Placental epithelial cell (primary cell): ENCODE measurements at places on chromosomes 12 and 14. TPM values are rescaled to one million over a fixed set of nuclear protein-coding genes. Genes with fewer than 3 reads are reported as not detected.

The SLC5A8 gene
- not detected in 2 replicates for total RNA-seq

The KCNK13 gene
- 0.11 and 0.39 TPM in 2 replicates for total RNA-seq

The KCNH3 gene
- total RNA-seq, result 0.22 TPM in 1 of 2 replicates, not detected in the other

The NKX2-1 gene
- not detected in 2 replicates for total RNA-seq

The ADAM21 gene
- under 0.01 and 0.43 TPM in 2 replicates for total RNA-seq

The TROAP gene
- 2.7 and 7.6 TPM in 2 replicates for total RNA-seq

The CD163 gene
- total RNA-seq, result not detected in 2 replicates

The NAV3 gene
- 1.2 and 8.6 TPM in 2 replicates for total RNA-seq

The KRT3 gene
- total RNA-seq, result not detected in 2 replicates

The BCL11B gene
- total RNA-seq, result 1.4 and 2.0 TPM in 2 replicates

The TOMM20L gene
- total RNA-seq, result not detected in 2 replicates

The DNAJC22 gene
- total RNA-seq, result under 0.01 and 0.79 TPM in 2 replicates

The POTEM gene
- not detected in 2 replicates for total RNA-seq

The LRRIQ1 gene
- total RNA-seq, result under 0.01 and 0.43 TPM in 2 replicates

The CLEC6A gene
- not detected in 2 replicates for total RNA-seq

The TESPA1 gene
- not detected in 2 replicates for total RNA-seq

The ATXN3 gene
- 25.5 and 25.9 TPM in 2 replicates for total RNA-seq

The TBX3 gene
- total RNA-seq, result 1.2 and 2.1 TPM in 2 replicates

The ACAD10 gene
- total RNA-seq, result 16.2 and 32.2 TPM in 2 replicates

The MSI1 gene
- 0.39 TPM in 1 of 2 replicates, not detected in the other for total RNA-seq

The NRDE2 gene
- 10.1 and 13.3 TPM in 2 replicates for total RNA-seq

The C12orf54 gene
- not detected in 2 replicates for total RNA-seq

The KRT1 gene
- total RNA-seq, result not detected in 2 replicates

The LRIG3 gene
- 4.3 and 9.0 TPM in 2 replicates for total RNA-seq

The TEX52 gene
- total RNA-seq, result not detected in 2 replicates

The PLXNC1 gene
- total RNA-seq, result 0.11 and 0.39 TPM in 2 replicates

The PZP gene
- not detected in 2 replicates for total RNA-seq

The ABHD12B gene
- total RNA-seq, result not detected in 2 replicates

The KRT6A gene
- 2,135 and 6,405 TPM in 2 replicates for total RNA-seq

The GSG1 gene
- total RNA-seq, result 0.76 TPM in 1 of 2 replicates, not detected in the other

The AICDA gene
- total RNA-seq, result 0.11 TPM in 1 of 2 replicates, not detected in the other

The CFAP251 gene
- total RNA-seq, result 5.9 and 8.7 TPM in 2 replicates
